Foreskin melanocyte (primary cell): ENCODE measurements at places on chromosomes 13 and 19.

DNA sequence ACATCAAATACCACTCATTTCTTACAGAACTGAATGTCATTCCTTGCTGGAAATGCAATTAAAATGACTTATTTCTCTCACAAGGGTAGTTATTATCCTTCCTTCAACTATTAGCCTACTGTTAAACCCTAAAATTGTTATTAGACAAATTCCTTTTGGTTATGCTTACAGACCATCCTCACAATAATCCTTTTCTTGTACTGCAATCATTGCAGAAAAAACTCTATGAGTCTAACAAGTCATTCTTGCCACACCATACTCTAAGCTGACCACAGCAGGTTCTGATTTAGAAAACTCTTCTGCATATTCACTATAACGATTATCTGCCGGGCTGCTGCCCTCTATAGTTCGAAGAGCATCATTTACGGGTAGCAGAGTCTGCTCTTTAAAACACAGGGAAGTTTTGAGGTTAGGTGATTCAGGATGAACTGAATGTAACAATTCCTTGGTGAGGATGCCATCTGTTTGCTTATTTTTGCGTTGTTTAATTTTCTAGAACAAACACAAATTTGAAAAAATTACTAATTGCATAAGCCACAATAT, 38.2 kb downstream of the MTMR6 start:
- peak; percentile 91 for DNase-seq

DNA sequence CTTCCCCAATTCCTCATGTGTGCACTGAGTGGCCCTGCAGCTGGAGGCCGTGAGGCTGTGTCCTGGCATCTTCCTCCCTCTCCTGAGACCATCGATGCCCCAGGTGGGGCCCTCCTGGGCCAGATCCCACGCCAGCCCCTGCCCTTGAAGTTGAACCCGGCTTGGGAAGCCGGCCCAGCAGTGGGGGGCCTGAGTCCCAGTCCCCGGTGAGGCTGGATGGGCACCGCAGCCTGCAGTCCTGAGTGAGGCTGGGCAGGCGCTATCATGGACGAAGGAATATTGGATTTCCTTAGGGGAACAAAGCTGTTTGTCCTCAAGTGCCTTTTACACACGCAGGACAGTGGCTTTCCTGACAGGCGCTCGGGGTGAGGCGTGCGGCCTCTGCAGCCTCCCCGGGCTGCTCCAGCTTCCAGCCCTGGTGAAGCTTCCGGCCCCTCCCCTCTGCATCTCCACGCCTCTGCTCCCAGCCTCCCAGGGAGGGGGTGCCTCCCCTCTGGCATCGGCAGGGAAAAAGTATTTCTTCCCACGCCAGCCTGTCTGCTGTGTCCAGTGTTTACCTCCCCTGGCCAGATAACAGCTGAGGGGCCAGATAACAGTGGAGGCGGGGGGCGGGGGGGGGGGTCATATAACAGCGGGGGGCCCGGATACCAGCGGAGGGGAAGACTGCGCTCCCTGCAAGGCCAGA, 159.5 kb downstream of the KDM4B start:
- DNase-seq, result no peak

DNA sequence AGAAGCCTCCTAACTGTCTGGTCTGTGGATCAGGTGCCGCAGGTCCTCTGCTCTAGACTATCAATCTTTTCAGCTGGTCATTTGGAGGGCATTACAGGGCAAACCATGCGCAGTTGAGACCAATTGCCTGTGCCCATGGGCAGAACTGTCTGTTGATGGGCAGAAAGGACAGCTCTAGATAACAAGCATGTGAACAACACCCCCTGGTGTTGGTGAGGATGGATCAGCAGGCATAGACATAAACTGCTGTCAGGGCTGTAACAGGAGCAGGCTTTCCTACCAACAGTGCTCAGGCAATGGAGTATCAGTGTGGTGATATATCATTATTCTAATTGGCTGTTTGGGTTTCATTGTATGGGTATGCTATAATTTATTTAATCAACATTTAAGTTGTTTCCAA, 104.7 kb upstream of the KL start:
- peak; percentile 34 for DNase-seq

- peak; percentile 77 for DNase-seq
Observed at GRCh38 chr13:61276401-61276800, 139.2 kb downstream of the PCDH20 start.

DNA sequence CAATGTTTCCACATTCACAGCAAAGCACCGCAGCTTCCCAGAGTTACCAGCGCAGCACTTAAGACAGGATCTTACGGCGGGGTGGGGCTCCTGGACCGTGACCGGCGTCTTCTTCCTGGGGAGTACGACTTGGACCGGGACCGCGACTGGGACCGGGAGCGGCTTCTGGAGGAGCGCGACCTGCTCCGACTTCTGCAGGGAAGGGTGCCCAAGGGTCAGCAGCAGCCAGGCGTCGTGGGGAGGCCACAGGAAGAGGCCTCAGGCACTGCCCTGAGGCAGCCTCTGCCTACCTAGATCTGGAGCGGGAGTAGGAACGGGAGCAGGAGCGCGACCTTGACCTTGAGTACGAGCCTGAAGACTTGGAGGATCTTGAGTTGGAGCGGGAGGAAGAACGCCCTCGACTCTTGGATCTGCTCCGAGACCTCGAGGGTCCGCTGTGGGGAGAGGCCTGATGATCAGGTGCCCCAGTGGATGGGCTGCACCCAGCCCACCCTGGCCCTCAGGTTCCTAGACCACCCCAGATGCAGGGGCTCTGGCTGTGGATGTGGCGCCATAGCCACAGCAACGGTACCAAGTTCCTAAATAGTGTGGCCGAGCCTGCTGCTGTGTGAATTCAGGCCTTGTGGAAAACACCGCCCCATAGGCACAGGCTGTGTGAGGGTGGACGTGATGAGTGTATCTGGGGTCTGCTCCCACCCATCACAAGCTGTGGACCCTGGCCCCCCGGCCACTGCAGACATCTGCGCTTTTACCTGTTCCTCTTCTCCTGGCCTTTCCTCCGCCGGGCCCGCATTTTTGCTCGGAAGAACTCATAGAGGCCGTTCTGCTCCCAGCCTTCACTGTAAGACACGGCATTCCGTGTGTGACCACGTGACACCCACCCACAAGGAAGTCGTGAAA, 21.9 kb downstream of the CHERP start:
- no peak for DNase-seq

GRCh38 chr13:93318534-93319254, 92.1 kb downstream of the GPC6 start:
- no peak for DNase-seq

GRCh38 chr13:114259974-114260373, 21.4 kb upstream of the UPF3A start:
- DNase-seq, result no peak
